ENCODE measurements at places on chromosomes 4 and X. TPM values are rescaled to one million over a fixed set of nuclear protein-coding genes. Genes with fewer than 3 reads are reported as not detected.

- H3K4me3 ChIP-seq, result no peak overlapping the region
- DNase-seq, result no peak
- H3K27me3 ChIP-seq, result no peaks in the 10 kb centered on the region
Observed at GRCh38 chr4:17203797-17204196, 305.4 kb upstream of the LDB2 start.

DNA sequence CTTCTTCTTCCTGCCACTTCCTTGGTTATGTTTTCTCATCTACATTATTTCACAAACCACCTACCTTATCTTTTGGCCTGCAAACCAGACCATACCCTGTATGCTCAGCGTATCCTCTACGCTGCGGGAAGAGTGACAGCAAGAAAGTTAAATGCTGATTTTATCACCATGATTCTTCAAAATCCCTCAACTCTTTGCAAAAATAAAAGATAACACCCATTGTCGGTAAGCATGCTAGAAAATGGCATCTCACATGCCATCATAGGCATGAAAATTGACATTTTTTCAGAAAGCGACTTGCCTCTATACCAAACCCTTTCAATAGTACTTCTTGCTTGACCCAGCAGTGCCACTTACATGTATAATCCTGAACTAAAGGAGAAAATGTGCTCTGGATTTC, 102.0 kb downstream of the HPGD start:
- no peaks in the 10 kb centered on the region for H3K36me3 ChIP-seq
- no peak for DNase-seq
- H3K4me1 ChIP-seq, result no peaks in the 10 kb centered on the region

DNA sequence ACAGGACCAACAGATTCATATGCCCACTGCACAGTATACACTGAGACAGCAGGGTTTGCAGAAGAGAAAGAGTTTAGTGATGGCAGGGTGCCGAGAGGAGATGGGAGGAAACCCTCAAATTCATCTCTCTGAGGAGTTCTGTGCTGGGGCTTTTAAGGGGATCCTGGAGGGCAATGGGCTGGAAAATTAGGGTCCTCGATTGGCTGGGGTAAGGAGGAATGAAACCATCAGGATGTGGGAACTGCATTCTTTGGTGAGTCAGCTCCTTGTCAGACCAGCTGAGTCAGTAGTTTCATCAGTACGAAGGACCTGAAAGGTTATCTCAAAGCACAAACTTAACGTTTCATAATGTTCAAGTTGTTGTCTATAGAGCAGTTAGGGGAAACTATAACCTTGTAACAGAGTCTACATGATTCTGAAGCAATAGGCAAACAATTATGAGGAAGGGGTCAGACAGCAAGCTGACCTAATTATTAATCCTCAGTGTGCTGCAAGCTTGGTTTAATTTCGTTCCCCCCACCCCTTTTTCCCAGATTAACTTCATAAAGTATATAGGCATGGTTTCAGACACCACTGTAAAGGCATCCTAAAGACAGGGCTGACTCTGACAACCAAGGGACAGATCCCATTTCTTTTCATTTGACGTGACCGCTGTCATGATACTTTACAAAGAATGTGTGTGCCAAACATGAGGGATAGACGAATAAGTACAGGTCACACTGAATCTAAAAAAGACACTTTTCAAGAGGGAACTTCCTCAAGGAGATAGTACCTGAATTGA, 1.5 kb upstream of the MSMO1 start:
- peak overlapping the region; percentile 89 for H3K4me3 ChIP-seq
- H3K36me3 ChIP-seq, result no peaks in the 10 kb centered on the region
- H3K27me3 ChIP-seq, result no peaks in the 10 kb centered on the region
- H3K4me1 ChIP-seq, result peaks cover 51% of the 10 kb centered on the region

AASDH gene
- 10.7 TPM for total RNA-seq
